Activated CD8-positive, alpha-beta memory T cell treated with anti-CD3 and anti-CD28 coated beads, Interleukin-2, amount 50 U/mL, for 4 hours (primary cell): ENCODE measurements at places on chromosomes 5 and 9.

GRCh38 chr9:121780177-121781040 lies 129.0 kb downstream of the DAB2IP start:
- DNase-seq = no peak

GRCh38 chr5:31237174-31237573 lies 43.7 kb downstream of the CDH6 start:
- DNase-seq = no peak

DNA sequence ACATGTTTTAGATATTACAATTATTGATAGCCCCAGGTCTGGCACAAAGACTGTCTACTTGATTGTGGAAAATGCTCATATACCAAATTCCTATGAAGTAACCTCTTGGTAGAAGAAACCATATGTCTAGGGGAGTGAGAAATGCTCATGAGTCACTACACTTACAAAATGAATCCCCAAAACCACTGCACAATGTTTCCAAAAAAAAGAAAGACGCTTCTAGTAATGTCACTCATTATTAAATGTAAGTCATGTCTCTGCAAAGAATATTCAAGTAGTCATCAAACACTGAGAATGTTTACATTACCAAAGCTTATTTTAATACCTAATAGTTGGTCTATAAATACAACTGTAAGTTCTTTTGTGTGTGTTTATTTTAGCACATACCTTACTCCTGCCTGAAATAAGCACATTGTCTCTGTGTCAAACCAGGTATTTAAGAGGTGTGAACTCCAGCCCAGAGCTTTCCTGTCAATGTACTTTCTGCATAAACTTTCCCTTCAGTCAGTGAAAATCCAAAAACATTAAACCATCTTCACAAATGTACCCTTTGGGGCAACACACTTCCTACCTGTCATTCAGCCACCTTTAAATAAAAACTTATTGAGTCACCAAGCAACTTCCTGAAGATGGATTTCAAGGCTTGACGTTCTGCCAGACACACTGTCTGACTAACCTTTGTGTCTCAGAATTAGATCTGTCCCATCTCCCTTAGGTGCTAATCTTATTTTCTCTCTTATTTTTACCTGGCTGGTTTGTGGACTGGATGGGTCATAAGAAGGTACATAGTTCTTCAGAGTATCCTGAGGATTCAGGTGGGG lies 194.0 kb downstream of the NFIB start:
- no peak for DNase-seq

GRCh38 chr9:104833696-104834095 lies 69.8 kb downstream of the NIPSNAP3B start:
- DNase-seq = no peak
